Tibial nerve (tissue), 4 donors: ENCODE measurements at places on chromosomes 7 and 10. TPM values are rescaled to one million over a fixed set of nuclear protein-coding genes. Genes with fewer than 3 reads are reported as not detected.

GRCh38 chr10:123494301-123494808 lies 171.8 kb upstream of the GPR26 start:
- no peak for DNase-seq

DNA sequence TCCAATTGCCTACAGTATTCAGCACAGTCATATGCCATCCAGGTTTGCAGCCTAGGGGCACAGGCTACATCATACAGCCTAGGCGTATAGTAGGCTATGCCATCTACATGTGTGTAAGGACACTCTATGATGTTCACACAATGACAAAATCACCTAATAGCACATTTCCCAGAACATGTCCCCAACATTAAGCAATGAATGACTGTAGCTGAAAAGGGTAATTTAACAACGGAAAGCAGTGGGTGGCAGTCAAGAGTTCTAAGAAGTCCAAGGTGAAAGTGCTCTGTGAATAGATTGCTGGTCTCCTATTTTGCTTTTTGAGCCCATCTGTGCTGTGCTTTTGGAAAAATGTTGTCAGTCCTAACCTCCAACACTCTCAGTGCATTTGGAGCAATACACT lies 162.6 kb downstream of the KLF6 start:
- no peak for DNase-seq

GRCh38 chr10:124721330-124722045 lies 22.7 kb downstream of the FAM53B start:
- no peak for DNase-seq

DNA sequence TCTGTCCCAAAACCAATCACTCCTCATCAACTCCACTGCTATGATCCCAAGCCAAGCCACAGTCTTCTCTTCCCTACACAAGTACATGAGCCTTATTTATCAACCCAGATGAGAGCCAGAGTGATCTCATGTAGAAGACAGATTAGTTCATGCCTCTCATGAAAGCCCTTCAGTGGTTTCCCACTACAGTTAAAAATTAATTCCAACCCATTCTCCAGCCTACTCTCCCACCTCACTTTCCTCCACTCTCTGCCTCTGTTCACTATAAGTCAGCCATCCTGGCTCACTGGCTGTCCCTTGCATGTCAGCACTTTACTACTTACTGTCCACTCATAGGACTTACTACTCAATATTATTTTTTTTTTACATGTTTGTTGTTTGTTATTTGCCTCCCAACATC lies 67.3 kb downstream of the CACUL1 start:
- DNase-seq: no peak

- DNase-seq: no peak
Measured at GRCh38 chr7:140017034-140017433, 45.7 kb downstream of the PARP12 start.

- DNase-seq: no peak
Measured at GRCh38 chr10:50552771-50553535, 70.8 kb downstream of the SGMS1 start.

GRCh38 chr10:16996530-16996964 lies 133.1 kb downstream of the CUBN start:
- DNase-seq: no peak

DNA sequence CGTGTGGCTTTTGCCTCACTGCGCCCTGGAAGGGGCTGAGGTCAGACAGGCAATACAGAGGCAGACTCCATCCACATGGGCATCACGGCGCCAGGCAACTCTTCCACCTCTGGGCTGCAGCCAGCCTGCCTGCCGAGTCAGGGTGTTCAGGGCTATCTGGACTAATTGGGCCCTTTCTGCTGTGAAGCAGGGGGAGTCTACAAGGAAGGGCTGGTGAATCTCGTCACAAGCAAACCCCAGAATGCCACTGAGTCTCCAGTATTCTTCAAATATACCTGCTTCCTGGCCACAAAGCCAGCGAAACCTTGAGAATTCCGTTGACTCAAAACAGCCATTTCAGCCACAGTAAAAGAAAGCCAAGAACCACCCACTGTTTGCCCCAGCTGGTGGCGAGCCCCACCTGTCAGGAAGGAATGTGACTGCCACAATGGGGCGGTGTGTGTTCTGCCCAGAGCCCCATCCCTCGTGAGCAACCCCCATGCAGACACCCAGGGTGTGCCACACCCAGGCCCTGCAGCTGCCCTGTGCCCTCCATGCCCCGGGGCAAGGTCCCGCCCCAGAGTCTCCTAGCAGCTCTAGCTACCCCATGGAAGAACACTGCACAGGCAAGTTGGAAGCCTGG lies 117.3 kb downstream of the FAM53B start:
- DNase-seq: no peak

DNA sequence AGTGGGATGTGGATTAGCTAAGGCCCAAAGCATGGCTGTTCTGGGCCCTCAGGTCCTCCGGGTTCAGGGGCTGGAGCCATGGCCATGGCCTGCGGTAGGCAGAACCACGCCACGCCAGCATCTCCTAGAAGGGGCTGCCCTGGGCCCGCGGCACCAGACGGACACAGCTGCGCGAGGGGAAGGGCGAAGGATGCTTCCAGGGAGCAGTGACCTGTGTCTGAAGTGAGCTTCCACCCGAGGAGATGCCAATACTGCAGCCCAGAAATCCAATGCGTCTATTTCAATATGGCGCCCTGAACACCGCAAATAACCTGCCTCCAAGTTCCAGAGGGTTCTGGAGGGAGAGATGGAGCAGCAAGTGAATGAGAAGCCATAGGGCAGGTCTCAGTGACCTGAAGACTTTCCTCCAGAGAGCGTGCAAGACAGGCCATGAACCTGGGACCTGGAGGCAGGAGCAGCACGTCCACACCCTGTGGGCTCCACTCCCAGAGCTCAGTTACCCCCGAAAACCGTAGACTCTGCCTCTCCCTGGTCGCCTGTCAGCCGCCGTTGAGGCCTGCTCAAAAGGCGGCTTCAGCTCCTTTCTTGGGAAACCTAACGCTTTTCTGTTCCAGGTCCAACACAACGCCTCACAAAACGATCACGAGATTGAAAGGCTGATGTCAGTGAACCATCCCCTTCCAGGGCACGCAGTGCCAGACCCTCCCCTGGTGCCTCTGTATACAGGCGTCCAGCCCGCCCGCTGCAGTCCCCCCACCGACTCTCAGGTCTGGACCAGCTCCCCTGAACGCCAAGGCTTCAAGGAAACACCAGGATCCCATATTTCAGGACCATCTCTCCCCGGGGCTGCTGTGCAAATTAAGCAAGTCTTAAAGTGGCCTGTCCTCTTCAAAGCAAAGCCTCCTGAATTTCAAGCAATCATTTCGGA lies 37.4 kb downstream of the AMZ1 start:
- no peak for DNase-seq

GRCh38 chr7:148156233-148156632 lies 434.3 kb upstream of the C7orf33 start:
- DNase-seq: no peak

DNA sequence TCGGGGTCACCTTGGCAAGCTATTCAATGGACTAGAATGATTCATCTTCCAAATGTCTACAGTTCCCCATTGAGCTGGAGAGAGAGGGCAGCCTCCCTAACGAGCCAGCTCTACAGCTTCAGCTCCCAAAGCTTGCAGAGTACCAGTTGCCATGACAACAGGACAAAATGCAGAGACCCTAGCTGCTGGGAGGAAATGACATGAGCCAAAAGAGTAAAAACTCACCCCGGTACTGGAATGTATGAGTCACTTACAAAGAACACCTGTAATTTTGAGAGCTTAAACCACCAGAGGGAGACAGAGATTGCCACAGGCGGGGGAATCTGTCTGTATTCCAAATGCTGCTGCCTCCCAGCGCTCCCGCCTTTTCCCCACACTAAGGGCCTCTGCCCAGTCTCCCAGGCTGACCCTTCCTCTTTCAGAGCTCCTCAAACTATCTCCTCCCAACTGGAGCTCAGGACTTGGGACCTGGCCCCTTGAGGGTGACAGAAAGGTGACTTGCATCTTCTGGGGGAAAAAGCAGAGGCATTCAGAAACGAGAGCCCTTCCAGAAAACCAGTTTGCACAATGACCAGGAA lies 95.5 kb downstream of the CUL2 start:
- no peak for DNase-seq

- no peak for DNase-seq
Measured at GRCh38 chr10:71112138-71112785, 100.1 kb upstream of the UNC5B start.

DNA sequence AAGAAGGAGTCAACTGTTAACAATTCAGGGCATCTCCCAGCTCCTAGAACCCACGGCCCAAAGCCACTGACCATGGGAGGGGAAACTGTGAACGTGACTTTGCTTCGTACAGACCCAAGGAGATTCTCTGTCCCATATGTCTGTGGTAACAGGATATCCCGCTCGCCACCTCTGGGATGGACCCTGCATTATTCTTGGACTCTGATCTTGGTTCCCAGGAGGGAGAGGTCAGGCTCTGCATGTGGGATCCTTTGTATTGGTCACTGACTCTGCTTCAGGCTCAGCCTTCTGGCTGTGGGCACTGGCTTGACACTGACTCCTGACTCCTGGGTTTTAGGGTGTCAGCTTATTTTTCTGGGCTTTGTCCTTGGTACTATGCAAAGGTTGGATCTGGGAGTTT lies 13.5 kb upstream of the MBL2 start:
- DNase-seq: no peak

DNA sequence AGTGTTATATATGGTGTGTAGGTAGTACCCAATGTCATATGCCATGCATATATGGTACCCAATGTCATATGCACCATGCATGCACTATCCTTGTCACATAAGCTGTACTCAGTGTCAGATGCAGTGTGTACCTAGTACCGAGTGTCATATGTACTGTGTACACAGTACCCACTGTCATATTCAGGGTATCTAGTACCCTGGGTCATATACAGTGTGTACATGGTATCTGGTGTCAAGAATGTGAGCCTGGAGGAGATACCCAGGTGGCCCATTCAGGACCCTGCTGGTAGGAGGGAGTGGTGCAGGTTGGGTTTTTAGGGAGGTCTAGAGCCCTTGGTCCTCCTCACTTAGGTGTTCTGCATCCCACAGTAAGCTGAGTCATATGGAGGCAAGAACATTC lies 1.8 kb downstream of the ZMYND11 start:
- DNase-seq: no peak

- no peak for DNase-seq
Measured at GRCh38 chr10:131824371-131825149, 76.2 kb upstream of the PPP2R2D start.

DNA sequence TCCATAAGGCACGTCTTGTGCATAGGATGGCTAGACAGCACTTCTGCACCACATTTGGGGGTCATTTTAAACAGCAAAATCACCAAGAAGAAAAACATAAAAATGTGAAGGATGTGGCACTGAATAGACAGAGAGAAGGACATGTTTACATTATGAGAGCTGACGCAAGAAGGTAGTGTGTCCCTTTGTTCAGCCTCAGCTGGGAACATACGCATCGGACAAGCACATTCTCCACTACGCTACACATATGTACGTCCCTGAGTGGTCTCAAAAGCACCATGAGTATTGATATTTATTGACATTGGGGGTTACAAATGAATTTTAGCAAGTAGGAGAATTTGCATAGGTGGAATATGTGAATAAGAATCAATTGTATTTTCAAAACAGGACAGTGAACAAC lies 20.2 kb downstream of the DDC start:
- no peak for DNase-seq

TMEM140 gene
- total RNA-seq: 46.9 TPM

ARL5B gene
- total RNA-seq: 11.1 TPM

CREB5 gene
- total RNA-seq: 22.4 TPM

FRA10AC1 gene
- 14.1 TPM for total RNA-seq

LRRD1 gene
- total RNA-seq: not detected

RSBN1L gene
- total RNA-seq: 28.8 TPM

UNCX gene
- not detected for total RNA-seq

CLRN3 gene
- not detected for total RNA-seq

OR2A12 gene
- not detected for total RNA-seq

MINDY4 gene
- total RNA-seq: 17.1 TPM
